ENCODE measurements at places on chromosomes 1 and 21. TPM values are rescaled to one million over a fixed set of nuclear protein-coding genes. Genes with fewer than 3 reads are reported as not detected.

- H3K4me1 ChIP-seq, result no peaks in the 10 kb centered on the region
- H3K36me3 ChIP-seq, result no peaks in the 10 kb centered on the region
- no peak for DNase-seq
- H3K4me3 ChIP-seq, result no peak overlapping the region
Observed at GRCh38 chr1:58308206-58308605, 238.3 kb downstream of the OMA1 start.

GRCh38 chr1:9841460-9841859 lies 17.7 kb upstream of the CLSTN1 start:
- H3K4me3 ChIP-seq, result no peak overlapping the region
- no peaks in the 10 kb centered on the region for H3K27me3 ChIP-seq
- no peak overlapping the region for H3K27ac ChIP-seq
- DNase-seq, result no peak
- no peaks in the 10 kb centered on the region for H3K36me3 ChIP-seq
- H3K4me1 ChIP-seq, result no peaks in the 10 kb centered on the region

DNA sequence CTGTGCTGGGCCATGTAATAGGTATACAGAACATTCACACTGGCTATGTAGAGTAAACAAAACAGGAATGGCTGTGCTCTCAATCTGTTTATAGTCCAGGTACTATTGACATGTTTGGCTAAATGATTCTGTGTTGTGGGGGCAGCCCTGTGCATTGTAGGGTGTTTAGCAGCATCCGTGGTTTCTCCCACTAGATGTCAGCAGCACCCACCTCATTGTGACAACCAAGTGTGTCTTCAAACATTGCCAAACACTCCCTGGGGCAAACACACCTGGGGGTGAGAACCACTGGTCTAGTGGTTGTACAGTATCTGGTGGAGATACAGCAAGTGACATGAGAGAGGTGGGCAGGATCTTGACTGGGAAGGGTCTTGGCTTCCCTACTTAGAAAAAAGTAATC lies 80.4 kb upstream of the SPATA6 start:
- DNase-seq, result peak; percentile 28
- H3K27me3 ChIP-seq, result no peaks in the 10 kb centered on the region
- H3K36me3 ChIP-seq, result no peaks in the 10 kb centered on the region
- H3K4me3 ChIP-seq, result no peak overlapping the region

FAM177B gene
- total RNA-seq, result not detected

HSPB7 gene
- total RNA-seq, result not detected

- no peak overlapping the region for H3K4me3 ChIP-seq
- H3K36me3 ChIP-seq, result no peaks in the 10 kb centered on the region
- H3K27me3 ChIP-seq, result peaks cover 17% of the 10 kb centered on the region
- no peak for DNase-seq
- no peak overlapping the region for H3K27ac ChIP-seq
Observed at GRCh38 chr1:103109311-103109920, 1.1 kb upstream of the COL11A1 start.

DNA sequence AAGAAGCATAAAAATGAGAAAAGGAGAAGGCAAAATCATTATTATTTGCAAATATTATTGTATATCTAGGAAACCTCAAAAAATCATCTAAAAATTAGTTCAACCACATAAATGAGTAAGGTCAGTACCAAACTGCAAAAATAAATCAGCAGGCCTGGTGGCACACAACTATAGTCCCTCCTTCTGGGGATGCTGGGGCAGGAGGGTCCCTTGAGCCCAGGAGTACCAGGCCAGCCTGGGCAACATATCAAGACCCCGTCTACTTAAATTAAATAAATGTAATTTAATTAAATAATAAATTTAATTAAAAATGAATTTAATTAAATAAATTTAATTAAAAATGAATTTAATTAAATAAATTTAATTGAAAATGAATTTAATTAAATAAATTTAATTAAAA lies 40.3 kb upstream of the TRIM67 start:
- H3K4me1 ChIP-seq, result no peaks in the 10 kb centered on the region
- no peak overlapping the region for H3K4me3 ChIP-seq
- H3K27ac ChIP-seq, result no peak overlapping the region
- H3K36me3 ChIP-seq, result no peaks in the 10 kb centered on the region
- no peak for DNase-seq
- H3K27me3 ChIP-seq, result peaks cover 8% of the 10 kb centered on the region

DNA sequence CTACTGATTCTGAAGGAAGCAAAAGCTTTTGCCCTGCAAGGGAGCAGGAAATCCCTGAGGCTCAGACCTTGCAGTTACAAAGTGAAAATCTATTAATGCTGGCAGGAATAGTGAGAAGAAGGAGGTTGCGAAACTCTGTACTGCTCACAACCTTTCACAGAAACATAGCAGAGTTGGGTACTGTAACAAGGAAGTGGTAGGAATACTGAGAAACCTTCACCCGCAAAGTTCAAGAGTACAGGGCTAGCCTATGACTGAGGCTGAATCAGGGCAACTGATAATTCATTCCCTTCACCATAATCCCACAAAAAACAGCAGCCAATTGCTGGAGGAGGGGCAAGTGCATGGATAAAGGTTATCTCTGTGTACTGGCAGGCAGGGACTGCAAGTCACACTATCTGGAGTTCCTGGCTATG lies 23.9 kb upstream of the KCTD3 start:
- no peaks in the 10 kb centered on the region for H3K4me1 ChIP-seq
- H3K36me3 ChIP-seq, result no peaks in the 10 kb centered on the region
- peaks cover 5% of the 10 kb centered on the region for H3K27me3 ChIP-seq
- no peak overlapping the region for H3K27ac ChIP-seq

ARMH1 gene
- total RNA-seq, result 162 TPM

DNA sequence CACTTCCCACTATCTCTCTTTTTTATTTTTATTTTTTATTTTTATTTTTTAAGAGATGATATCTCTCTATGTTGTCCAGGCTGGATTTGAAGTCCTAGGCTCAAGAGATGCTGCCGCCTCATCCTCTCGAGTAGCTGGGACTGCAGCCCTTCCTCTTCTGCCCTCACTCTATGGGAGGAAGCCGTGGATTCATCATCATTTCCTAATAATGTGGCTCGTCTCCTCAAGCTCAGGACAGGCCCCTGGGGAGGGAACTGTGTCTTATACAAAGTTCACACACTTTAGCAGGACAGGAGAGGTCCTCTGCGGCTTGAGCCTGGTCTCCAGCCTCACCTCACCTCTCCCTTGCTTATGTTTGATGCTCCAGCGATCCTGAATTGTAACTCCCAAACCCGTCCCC lies 16.5 kb upstream of the IFFO2 start:
- no peak for DNase-seq
- no peaks in the 10 kb centered on the region for H3K36me3 ChIP-seq
- no peaks in the 10 kb centered on the region for H3K27me3 ChIP-seq
- no peak overlapping the region for H3K27ac ChIP-seq

DNA sequence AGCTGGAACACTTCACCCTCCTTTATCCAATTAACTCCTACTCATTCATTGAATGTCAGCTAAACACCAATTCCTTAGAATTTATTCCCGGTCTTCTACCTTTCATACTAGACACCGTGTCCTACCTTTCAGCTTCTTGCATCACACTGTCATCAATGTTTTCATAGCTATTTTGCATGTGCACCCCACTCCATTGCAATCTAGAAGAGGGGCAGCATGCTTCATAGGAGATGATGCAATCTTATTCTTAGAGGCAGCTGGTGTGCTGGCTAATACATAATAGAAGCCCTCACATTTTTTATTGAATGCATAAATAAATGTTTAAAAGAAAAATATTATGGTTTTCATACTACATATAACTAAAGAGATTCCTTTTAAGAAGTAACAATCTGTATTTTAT lies 123.6 kb downstream of the DSCAM start:
- H3K4me3 ChIP-seq, result no peak overlapping the region
- no peaks in the 10 kb centered on the region for H3K36me3 ChIP-seq
- no peak overlapping the region for H3K27ac ChIP-seq
- H3K4me1 ChIP-seq, result no peaks in the 10 kb centered on the region

DNA sequence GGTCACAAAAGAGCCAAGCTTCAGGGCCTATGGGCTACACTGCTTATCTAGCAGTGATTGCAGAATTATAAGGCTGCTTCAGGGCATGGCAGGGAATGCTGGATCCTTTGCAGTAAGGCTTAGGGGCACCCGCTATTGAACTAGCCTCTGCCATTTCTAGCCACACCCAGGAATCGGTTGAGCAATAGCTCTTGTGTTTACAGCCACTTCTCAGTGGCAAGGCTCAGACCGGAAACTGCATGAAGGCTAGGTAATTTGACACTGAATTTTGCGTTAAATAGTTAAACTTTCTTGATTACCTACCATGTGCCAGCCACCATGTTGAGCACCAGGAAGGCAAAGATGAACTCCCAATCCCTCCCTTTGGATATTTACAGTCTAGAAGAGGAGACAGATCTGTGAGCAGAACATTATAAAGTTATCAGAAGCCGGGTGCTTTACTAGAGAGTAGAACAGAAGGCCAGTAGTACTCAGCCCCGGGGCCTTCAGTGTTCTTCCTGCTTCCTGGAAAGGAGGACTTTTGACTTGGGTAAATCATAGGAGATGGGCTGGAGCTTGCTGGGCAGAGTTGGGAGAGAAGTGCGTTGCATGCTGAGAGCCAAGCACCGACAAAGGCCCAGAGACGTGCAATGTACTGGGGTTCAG lies 98.6 kb upstream of the LPGAT1 start:
- H3K27me3 ChIP-seq, result peaks cover 10% of the 10 kb centered on the region
- no peak for DNase-seq
- H3K27ac ChIP-seq, result no peak overlapping the region
- H3K4me3 ChIP-seq, result no peak overlapping the region

- DNase-seq, result no peak
- no peak overlapping the region for H3K4me3 ChIP-seq
Observed at GRCh38 chr1:54476530-54477109, 70.4 kb upstream of the SSBP3 start.

DNA sequence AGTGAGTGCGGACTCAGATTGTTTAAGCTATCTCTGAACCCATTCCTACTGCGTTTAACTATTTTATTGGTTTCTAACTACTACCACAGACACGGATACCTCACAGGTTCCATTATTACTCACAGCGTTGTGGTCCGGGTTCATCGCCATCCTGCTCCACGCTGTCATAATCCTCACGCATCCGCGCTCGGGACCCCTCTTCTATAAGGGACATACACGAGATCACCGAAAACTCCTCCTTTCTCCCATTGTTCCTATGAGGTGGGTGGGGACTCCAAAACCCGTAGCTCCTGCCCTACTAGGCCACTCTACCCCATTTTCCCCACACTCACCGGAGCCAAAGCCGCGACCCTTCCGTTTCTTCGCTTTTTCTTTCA lies 610 bp downstream of the RBM8A start:
- no peaks in the 10 kb centered on the region for H3K27me3 ChIP-seq
- peaks cover 15% of the 10 kb centered on the region for H3K36me3 ChIP-seq
- no peak overlapping the region for H3K4me3 ChIP-seq
- DNase-seq, result peak; percentile 77
- no peak overlapping the region for H3K27ac ChIP-seq
- H3K4me1 ChIP-seq, result peaks cover 25% of the 10 kb centered on the region

GRCh38 chr1:154838988-154839387 lies 31.1 kb downstream of the KCNN3 start:
- no peaks in the 10 kb centered on the region for H3K27me3 ChIP-seq
- H3K4me3 ChIP-seq, result no peak overlapping the region
- DNase-seq, result no peak
- no peak overlapping the region for H3K27ac ChIP-seq
- H3K36me3 ChIP-seq, result no peaks in the 10 kb centered on the region

GRCh38 chr1:96944432-96945092 lies 223.0 kb downstream of the PTBP2 start:
- H3K4me1 ChIP-seq, result no peaks in the 10 kb centered on the region
- H3K27me3 ChIP-seq, result peaks cover 8% of the 10 kb centered on the region
- no peak overlapping the region for H3K4me3 ChIP-seq
- no peak for DNase-seq

DNA sequence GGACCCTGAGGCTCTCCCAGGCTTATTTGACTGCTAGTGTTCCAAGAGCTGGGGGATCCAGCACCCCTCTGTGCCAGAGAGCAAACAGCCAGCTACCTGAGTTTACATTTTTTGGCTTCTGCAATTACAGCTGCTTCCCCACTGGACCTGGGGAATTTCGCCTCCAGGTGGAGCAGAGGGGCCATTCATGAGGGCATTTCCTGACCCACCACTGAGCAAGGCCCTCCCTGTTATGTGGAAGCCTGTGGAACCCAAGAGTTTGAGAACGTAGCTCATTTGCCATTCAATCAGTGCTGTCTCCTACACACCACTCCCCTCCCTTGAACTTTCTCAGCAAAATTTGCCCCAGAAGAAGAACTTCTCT lies 42.7 kb upstream of the TMEM51 start:
- H3K27ac ChIP-seq, result no peak overlapping the region
- H3K4me1 ChIP-seq, result peaks cover 8% of the 10 kb centered on the region
- H3K4me3 ChIP-seq, result no peak overlapping the region
- H3K27me3 ChIP-seq, result peaks cover 15% of the 10 kb centered on the region
- no peaks in the 10 kb centered on the region for H3K36me3 ChIP-seq
